ENCODE measurements at places on chromosomes 2 and 18.

DNA sequence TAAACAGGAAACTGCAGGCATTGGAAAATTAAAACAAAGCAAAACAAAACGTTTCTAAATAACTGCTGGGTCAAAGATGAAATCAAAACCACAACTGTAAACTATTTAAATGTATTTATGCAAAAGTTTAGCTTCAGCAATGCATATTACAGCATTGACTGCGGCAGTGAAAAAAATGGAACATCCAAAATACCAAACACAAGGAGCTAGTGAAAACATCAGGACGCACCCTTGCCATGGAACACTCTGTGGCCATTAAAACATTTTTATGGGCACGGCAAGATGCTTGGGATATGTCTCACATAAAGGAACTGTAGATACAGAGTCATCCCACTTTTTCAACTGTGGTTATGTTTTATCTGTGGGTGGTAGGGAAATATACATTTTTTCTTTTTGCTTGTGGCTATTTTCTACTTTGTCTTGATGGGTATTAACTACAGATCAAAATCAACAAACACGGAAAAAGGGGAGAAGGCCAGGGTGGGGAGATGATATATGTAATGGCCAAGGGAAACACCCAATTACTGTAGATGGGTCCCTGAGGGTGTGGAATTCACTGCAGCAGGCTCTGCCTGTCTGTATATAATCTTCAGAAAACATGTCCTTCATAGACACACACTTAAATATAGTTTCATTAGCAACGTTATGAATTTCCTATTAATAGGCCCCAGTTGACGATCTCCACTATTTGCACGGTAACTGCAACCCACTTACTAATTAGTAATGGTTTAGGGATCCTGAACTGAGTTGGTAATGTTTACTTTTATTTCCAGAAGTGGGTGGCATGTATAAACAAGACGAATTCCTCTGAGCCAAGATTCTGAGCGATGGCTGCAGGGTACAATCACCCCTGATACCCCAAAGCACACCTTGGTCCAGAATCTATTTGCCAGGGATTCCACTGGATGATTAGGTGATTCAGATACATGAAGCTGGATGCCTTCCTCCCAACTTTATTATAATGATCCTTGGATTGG, 110.5 kb downstream of the ACKR3 start:
- DNase-seq, result no peak

DNA sequence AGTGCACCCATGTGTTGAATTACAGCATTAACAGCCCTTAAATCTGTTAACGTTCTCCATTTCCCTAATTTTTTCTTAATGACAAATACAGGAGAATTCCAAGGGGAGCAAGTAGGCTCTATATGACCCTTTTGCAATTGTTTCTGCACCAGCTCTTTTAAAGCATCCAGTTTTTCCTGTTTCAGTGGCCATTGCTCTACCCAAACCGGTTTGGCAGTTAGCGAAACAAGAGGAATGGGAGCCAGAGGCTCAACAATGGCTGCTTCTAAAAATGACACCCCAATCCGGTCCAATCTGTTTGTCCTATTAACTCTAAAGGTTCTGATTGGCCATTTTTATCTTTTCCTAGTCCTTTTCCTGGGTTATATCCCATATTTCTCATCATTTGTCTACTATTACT, 15.1 kb upstream of the SUCLG1 start:
- DNase-seq, result no peak

- no peak for DNase-seq
Measured at GRCh38 chr18:37484983-37485834, 80.4 kb downstream of the CELF4 start.

- no peak for DNase-seq
Measured at GRCh38 chr18:63145166-63145850, 174.3 kb downstream of the BCL2 start.

GRCh38 chr2:46248171-46248570, 49.0 kb upstream of the EPAS1 start:
- no peak for DNase-seq

GRCh38 chr2:207330912-207331311, 165.2 kb upstream of the KLF7 start:
- no peak for DNase-seq

DNA sequence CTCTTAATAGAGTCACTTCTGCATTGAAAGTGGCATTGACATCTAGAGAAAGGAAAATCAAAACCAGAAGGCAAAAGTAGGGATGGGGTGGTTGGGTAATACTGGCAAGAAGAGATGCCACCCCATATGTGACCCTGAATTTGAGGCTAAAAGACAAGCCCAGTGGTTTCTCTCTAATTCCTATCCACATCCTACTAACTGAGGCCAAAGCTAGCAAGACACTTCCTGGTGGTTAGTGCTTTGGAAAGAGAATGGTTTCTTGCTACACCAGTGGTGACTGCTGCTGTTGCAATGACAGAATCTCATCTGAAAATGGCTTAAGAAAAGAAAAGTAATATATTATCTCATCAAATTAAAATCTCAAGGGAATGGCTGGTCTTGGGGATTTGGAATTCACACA, 640.6 kb downstream of the EPHA4 start:
- no peak for DNase-seq

DNA sequence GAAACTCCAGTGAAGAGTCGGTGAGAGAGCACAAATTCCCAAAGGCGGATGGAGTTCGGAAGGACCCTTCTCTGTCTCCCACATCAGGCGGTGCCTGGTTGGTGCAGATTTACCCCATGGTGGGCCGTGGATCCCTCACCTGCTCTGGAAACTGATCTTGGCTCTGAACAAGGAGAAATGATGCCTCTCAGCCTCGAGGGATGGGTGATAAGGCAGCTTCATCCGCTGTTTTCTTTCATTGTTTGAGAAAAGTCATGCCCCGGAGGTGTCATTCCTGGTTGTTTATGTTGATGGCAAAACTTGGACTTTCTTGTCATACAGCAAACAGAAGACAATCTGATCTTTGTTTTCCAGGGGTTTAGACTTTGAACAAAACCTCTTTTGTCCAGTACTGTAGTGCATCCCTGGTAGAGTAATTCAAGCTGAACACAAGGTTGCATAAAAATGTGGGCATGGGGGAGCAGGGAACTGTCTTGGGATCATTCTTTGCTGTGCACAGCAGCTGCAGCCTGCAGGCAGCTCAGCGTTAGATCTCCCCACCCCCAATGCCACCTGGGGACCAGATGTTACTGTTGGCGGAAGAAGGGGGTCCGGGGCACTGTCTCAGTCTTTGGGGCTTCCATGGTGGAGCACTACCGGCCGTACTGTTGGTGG, 81.3 kb downstream of the NFATC1 start:
- no peak for DNase-seq

Measured in NCI-H187 treated with DMSO at 0.1 percent for 48 hours (cell line).